ENCODE measurements at places on chromosomes 4 and X.

DNA sequence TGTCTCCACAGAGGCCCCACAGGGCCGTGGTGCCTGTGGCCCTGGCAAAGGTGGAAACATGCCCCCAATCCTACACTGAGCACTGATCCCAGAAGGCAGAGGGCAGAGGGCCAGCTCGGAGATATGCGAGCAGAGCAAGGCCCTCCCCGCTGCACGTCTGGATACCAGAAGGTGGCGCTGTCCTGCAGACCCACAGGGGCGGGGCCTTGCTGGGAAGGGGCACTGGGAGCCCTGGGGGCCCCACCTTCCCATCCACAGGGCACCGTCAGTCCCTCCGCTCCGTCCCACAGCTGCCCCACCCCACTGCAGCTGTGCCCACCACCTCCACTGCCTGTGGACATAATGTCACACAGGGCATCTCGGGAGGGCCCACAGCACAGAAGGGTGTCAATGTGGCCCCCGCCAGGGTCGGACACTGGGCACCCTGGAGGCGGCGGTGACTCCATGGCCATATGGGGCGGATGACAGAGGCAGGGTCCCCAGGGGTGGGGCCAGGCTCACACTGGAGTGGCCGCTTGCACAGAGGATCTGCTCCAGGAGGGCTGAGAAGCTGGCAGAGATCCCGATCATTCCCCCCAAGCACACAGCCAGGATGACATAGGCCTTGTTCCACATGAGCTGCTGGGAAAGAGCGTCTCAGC lies 4.8 kb downstream of the SLC49A3 start:
- DNase-seq = no peak

- DNase-seq = no peak
Measured at GRCh38 chr4:85970535-85970934, 389.3 kb downstream of the MAPK10 start.

GRCh38 chr4:168487282-168488035 lies 7.2 kb upstream of the DDX60L start:
- DNase-seq = no peak

GRCh38 chr4:83320548-83320947 lies 14.1 kb downstream of the HPSE start:
- DNase-seq = no peak

DNA sequence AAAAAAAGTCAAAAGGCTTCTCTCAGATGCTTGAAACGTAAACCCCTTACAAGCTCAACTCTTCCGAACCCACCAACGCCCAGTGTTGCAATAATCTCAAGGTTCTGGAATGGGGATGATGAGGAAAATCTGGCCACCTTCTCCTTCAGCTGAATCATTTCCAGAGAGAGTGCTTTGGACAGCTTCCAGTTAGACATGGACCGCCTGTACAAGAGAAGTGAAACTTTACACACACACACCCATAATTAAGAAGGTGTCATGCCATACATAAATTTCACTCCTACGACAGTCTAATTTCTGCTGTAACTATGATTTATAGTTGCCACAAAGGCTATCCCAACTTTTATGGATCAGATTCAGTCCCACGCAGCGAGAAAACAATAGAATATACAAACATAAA lies 72.3 kb downstream of the PRKG2 start:
- DNase-seq = no peak

DNA sequence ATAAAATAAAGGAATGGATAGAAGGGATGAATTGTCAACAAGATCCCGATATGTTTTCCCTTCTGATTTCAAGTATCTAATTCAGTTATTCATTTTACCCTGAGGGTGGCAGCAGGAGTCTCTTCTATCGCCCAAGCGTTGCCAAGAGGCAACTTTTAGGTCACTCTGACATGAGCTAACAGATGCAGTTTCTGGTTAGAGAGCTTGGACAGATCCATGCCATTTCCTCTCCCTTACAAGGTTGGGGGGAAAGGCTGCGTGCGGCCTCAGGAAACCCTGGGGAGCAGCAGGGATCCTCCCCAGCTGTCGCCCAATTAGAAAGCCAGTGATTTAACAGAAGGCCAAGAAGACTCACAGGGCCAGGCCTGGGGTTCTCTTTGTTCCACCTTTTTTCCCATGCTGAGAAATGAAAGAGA lies 35.3 kb upstream of the WAS start:
- no peak for DNase-seq

DNA sequence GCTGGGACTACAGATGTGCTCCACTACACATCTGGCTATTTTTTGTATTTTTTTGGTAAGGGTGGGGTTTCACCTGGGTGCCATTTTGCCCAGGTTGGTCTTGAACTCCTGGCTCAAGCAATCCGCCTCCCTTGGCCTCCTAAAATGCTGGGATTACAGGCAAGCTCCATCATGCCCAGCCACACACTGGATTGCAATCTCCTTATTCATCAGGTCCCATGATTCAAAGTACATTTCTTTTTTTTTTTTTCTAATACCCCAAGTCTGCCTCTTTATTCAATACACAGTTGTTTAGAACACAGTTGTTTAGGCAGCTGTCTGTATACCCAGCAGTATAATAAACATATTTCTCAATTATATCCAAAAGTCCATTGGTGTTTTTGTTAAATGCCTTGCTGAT lies 130.3 kb upstream of the ARSJ start:
- DNase-seq = no peak

DNA sequence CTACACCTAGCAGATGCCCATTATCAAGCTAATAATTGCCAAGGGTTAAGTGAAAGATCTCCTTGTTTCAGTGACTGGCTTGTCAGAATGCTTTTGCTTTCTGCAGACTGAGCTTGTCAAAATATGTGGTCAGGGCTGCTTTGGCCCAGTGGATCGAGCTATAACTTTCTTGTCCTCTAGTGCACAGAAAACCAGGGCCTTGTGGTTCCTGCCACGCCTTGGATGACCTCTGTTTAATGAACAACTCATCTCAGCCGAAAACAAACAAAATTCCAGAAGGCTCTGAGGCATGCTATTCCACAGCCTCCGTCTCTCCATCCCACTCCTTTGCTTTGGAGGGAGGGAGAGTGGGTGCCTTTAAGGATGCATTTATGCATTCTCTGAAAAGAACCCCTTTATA lies 11.3 kb downstream of the EVC start:
- no peak for DNase-seq

DNA sequence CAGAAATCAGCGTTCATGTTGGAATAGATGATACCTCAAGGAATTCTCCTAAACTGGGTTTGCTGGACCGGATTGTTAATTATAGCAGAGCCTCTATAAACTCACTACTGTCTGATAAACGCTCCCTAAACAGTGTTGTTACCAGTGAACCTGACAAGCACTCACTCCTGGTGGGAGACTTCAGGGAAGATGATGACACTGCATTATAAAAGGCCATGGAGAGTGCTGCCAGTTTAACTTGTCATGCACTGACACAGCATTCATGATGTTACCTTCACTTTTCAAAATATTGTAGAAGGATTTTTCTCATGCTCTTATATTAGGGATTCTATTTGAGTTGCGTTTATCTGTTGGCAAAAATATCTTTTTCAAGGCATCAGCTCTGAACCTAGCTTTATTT lies 57.7 kb upstream of the PGK1 start:
- no peak for DNase-seq

DNA sequence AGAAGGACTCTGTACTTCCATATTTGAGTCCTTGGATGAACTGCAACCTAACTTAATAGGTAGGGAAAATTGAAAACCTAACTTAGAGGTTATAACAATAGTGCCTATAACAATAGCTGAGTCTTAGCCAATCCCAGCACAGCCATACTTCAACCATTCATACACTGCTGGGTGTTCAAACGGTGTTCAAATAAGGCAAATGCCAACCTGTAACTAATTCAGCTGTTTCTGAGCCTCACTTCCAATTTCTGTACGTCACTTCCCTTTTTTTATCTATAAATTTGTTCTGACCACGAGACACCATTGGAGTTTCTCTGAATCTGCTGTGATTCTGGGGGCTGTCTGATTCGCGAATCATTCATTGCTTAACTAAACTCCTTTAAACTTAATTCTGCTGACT lies 9.6 kb upstream of the GRSF1 start:
- no peak for DNase-seq

GRCh38 chr4:16165931-16166330 lies 60.3 kb downstream of the TAPT1 start:
- DNase-seq = no peak

- DNase-seq = no peak
Measured at GRCh38 chr4:20431543-20431951, 179.8 kb downstream of the SLIT2 start.

DNA sequence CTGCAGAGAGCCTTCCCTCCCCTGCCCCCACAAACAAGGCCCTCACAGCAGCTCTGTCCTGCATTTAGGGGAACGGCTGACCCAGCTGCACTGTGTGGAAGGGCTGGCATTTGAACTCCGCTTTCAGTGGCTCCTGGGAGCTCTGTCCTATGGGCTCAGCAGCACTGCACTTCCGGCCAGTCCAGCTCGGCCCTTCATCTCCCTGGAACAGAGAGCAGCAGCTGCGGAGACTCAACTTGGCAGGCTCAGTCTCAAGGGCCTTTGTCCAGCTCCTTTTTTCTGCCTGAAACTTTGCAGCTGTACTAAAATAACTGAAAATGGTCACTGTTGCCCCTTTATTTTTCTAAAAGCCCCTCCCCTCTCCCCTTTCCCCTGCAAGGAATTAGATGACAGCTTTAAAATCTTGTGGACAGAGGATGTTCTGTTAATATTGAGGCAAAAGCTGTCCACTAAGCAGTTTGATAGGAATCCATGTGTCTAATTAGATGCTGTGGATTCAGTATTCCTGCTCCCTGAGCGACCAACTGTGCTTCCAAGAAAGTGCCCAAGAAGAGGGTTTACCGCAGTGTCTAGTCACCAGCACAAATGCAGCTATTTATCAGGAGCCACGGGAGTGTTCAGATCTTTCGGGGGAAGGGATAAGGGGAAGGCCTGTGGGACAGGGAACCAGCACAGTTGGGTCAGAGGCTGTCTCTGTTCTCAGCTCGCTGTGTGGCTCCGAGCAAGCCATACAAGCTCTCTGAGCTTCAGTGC lies 133.1 kb downstream of the AFAP1 start:
- no peak for DNase-seq

GRCh38 chr4:68183417-68183816 lies 53.7 kb upstream of the TMPRSS11F start:
- DNase-seq = no peak

DNA sequence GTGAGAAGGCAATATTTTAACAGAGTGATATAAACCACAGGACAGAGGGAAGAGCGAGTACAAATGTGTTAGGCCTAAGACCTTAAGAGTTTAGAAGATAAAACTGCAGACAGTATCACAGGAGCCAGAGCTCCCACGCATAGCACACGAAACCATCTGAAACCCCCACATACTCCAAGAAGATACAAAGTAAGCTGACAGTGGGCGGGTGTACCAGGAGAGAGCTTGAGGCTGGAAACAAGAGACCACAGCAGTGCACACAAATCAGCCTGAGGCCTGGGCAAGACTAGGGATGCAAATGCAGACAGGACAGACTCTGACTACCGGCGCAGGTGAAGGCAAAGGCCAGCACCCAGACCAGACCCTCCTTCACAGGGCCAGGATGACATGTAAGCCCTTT lies 54.1 kb upstream of the ARHGAP24 start:
- DNase-seq = no peak

DNA sequence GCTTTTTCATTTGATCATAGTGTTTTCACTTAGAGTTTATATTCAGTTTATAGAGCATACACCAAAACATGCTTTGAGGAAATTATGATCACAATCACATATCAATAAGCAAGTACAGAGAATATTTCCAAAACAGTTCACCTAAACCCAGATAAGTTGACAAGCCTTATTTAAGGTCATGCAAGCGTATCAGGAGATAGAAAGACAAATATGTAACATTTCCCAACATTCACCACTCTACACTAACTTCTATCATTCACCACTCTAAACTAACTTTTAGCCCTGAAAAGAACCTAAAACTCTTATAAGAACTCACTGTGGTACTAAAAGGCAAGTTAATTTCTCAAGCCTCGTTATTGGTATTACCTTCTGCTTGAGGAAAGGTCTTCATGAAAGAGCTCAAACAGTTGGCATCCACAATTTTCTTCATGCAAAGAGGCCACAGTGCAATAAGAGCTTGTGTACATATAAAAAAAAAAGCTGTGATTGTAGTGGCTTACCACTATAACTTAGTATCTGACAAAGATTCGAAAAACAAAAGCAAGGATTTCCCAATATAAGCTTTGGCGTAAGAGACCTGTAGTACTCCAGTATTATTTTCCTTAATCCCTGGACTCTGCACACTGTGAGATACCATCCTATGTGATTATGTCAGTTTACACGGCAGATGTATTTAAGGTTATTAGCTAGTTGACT lies 903.3 kb downstream of the STIM2 start:
- no peak for DNase-seq

- no peak for DNase-seq
Measured at GRCh38 chr4:45580334-45580733, 543.5 kb downstream of the GABRG1 start.

- DNase-seq = no peak
Measured at GRCh38 chrX:38006778-38007177, 425 bp downstream of the SYTL5 start.

Data from stimulated activated CD8-positive, alpha-beta memory T cell treated with anti-CD3 and anti-CD28 coated beads, Interleukin-4, amount 100 ng/mL, for 4 hours (primary cell).